ENCODE measurements at places on chromosomes 6 and 20.

GRCh38 chr6:102759415-102759814 lies 1365.9 kb downstream of the GRIK2 start:
- no peak for DNase-seq

- no peak for DNase-seq
These were observed 12.3 kb downstream of the PCK1 start for GRCh38 chr20:57573242-57573641.

DNA sequence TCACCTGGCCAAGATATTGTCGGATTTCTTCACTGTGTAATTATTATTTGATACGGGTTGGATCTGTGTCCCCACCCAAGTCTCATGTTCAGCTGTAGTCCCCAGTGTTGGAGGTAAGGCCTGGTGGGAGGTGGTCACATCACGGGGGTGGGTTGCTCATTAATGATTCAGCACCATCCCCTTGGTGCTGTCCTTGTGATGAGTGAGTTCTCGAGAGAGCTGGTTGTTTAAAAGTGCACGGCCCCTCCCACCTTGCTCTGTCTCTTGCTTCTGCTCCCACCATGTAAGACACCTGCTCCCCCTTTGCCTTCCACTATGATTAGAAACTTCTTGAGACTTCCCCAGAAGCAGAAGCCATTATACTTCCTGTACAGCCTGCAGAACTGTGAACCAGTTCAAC lies 173.9 kb upstream of the PMEPA1 start:
- no peak for DNase-seq

DNA sequence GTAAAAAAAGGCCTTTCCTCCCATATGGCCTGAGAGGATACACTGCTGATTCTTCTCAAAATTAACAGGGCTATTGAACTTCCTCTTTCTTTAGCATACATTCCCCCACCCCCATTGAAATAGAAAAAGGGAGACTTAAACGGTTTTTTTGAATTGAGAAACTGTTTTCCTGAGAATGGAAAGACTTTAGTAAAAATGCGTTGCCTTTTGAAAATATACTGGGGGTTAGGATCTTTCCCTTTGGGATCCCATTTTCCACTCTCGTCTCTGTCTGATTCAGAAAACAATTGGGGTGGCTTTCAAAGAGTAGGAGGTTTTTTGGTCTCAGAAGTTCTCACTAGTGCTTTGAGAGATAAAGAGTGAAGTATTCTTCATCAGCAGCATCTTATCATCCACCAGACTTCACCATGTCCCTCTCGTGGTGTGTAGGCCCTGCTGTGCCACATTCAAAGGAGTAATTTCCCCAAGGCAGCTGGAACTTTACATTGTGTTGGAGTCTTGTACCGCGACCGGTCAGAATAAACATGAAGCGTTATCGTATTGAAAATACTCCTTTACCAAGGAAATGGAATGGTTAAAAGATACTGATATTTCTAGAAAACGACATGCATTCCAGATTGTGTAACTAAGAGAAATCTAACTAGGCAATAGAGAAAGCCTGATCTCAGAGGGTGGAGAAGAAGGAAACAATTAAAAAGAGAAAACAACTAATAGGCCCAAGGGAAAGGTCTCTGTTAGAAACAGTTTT lies 10.6 kb downstream of the MYB start:
- no peak for DNase-seq

GRCh38 chr20:6007094-6007528 lies 46.7 kb downstream of the LRRN4 start:
- DNase-seq: no peak

DNA sequence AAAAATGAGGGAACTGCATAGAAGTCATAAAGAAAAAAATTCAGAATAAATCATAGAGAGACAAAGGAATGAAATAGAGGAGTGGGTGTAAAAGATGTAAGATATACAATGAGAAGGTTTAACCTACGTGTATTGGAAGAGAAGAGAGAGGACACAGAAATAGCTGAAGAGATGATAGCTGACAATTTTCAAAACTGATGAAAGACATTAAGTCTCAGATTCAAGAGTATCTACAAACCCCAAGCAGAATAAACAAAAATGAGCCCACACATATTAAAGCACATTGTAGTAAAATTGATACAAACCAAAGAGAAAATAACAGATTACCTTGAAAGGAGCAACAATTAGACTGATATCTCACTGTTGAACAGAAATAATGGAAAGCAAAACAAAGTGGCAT lies 143.3 kb upstream of the PRND start:
- no peak for DNase-seq

DNA sequence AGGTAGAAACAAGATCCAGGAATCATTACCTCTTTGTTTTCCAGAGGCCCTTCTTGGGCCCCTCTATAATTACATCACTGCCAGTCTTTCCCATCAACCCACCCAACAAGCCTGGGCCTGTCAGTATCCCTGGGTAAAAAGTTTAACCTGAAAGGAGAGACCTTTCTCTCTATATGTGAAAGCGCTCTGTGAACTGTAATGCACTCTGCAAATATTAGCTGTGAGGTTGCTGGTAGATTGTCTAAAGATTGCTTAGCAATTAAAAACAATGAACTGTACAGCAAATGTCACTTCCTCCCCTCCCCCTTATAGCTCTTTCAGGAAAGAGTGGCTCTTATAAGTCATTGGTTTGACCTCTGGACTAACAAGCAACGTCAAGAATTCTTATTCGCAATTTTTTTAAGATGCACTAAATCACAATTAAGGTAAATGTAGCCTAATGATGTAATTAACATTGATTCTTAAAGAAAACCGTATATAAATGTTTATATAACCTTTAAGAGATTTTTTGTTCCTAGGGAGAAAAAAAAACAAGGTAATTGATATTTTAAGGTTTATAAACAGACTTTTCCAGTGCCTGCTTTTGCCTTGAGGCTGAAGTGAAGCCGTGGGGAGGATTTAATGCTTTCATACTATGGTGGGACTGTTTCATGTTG lies 18.4 kb downstream of the ECT2L start:
- DNase-seq: peak; percentile 66

GRCh38 chr6:131572686-131573415 lies at the start of gene ARG1:
ARG1 (plus strand) TSS chr6:131573226; CDS start chr6:131573283, 57 bp downstream.
- DNase-seq: no peak
